Spinal cord (tissue), 10 donors: ENCODE measurements at places on chromosomes 1 and 21. TPM values are rescaled to one million over a fixed set of nuclear protein-coding genes. Genes with fewer than 3 reads are reported as not detected.

Gene FAM72A
- 9.7 TPM for polyA plus RNA-seq

DNA sequence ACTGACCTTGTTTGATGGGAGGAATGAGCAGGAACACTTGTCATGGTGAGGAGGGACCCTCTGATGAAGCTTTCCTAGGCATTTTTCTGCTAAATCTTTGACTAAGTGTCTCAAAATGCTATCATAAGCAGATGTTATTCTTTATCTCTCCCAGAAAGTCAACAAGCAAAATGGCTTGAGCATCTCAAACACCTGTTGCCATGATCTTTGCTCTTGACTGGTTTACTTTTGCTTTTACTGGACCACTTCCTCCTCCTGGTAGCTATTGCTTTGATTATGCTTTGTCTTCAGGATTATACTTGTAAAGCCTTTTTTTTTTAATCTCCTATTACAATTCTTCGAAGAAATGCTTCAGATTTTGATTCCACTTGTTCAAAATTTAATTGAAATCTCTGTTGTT, 157.4 kb downstream of the GPR52 start:
- no peak for DNase-seq

DNA sequence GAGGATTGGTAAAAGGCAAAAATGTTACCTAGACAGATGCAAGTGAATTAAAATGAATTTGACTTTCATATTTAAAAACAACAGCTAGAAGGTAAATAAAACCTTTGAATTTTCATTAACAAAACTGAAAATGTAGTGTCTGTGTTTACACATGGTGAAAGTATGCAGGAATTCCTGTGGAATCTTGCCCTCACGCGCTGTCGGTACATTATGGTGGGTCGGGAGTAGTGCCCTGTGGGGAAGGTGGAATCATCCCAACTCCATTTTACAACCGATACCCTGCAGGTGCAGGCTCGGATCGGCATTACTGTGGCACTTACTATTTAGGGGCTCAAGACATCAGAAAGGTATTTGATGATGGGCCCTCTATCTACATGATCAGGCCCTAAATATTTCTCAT, 197.2 kb upstream of the MAP1LC3C start:
- DNase-seq: no peak

GRCh38 chr1:155178441-155179111, 4.9 kb downstream of the TRIM46 start:
- no peak for DNase-seq

Gene ID3
- polyA plus RNA-seq: 199 TPM

DNA sequence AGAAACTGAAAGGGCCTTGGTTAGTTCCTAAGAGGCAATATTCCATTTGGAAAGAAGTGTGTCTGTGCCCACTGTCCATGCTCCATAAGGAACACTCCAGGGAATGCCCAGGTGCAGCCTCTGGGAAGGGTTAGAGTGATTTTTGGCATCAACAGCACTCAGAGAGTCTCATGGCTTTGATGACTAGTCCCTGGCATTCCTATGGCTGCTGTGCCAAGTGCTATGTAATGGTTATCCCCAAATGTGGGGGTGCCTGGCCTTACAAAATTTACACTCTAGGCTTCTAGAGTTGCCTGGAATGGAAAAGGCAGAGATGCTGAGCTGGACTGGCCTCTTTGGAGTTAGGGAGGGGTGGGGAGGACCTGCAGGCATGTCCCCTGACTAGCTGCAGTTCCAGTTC, 75.0 kb upstream of the BCAR3 start:
- DNase-seq: no peak

Gene DCDC2B
- polyA plus RNA-seq: 2.6 TPM

Gene SMPDL3B
- 1.4 TPM for polyA plus RNA-seq

- no peak for DNase-seq
Observed at GRCh38 chr1:236059011-236059410, 5.9 kb downstream of the NID1 start.

Gene RAP1GAP
- 96.3 TPM for polyA plus RNA-seq

DNA sequence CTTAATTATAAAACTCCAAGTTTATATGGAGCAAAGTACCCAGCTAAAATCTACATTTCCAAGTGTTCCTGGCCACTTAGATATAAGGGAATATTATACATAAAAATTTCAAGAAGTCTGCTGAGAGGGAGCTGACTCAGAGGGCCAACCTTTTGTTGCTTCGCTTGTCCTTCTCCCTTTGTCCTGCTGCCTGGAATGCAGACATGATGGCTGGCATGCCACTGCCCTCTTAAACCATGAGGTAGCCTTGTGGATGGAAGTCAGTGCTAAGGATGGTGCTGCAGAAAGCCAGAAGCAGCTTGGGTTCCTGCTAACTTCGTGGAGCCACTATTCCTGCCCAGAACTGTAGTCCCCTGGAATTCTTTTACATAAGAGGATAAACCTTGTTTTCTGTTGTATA, 38.9 kb upstream of the SRP9 start:
- DNase-seq: no peak

DNA sequence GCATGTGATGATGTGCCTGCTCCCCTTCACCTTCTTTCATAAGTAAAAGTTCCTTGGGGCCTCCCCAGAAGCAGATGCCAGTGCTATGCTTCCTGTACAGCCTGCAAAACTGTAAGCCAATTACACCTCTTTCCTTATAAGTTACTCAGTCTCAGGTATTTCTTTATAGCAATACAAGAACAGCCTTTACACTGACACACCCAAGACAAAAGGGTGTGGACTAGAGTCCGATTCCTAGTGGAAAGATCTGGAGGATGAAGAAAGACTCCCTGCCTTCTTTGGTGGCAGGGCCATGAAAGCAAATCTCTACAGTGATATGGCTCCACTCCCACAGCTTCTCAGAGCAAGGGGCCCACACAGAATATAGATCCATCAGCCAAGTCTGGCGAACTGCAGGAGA, 209.7 kb upstream of the ST6GALNAC5 start:
- no peak for DNase-seq

DNA sequence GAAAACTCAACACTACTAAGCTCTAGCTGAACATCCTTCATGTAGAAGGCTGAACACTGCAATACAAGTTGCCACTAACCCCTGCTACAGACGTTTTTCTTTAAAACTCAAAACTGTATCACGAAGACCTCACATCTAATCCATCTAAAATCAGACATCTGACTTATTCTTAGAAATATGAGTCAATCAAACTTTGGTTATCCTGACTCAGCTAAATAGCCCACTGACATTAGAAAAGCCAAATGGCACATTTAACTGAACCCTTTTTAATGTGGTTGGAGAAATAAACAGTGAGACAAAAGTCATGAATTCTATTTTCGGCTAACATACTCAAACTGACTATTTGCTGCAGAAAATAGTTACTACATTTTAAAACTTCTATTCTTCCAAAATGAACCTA, 35.6 kb downstream of the WLS start:
- DNase-seq: no peak

DNA sequence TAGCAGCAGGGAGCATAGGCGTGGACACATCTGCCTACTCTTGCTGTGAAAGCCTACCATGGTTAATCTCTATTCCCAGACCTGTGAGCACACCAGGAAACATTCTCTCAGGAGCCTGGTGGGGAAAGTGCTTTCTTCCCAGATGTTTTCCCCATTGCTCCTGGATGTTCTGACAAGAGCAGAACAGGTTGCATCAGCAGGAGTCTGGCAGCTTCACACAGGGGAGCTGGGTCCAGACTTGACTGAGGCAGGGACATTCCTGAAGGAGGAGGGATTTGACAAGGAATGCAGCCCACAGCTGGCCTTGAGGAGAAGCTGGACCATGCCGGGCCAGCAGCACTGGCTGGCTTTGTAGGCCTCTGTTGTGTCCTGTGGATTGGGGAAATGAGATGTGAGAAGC, 21.0 kb upstream of the ARTN start:
- no peak for DNase-seq

GRCh38 chr21:41809891-41810596, 43.2 kb upstream of the RIPK4 start:
- DNase-seq: no peak

Gene PAPPA2
- polyA plus RNA-seq: 3.9 TPM

Gene PIGR
- polyA plus RNA-seq: 0.03 TPM

Gene OR10K1
- polyA plus RNA-seq: not detected

DNA sequence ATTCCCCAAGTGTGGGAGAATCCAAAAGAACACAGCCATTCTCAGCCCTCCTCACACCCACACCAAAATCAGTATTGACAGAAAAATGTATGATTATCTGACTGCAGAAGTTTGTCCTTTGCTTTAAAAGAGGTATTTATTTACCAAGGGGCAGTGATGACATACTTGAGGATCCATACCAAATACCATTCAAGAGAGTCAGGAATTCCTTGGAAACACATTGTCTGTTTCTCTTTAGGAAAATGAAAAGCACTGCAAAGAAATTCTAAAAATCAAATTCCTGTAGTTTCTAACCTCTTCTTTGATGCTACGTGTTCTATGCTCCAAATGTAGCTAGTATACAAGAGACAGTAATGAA, 509.6 kb upstream of the CXADR start:
- no peak for DNase-seq

- no peak for DNase-seq
Observed at GRCh38 chr1:161723459-161724141, 2.3 kb downstream of the FCRLB start.

DNA sequence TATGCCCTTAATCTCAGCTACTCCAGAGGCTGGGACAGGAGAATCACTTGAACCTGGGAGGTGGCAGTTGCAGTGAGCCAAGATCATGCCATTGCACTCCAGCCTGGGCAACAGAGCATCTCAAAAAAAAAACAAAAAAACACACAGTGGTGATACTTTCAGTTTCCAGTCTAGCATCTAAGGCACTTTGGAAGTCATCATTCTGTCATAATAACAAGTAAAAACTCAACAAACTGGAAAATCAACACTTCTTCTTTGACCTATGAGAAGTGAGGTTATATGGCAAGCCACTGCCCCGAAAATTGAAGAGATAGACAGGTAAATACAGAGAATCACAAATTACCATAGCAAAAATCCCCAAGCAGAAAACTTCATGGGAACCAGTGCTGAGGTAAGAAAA, 51.9 kb downstream of the IL12RB2 start:
- no peak for DNase-seq

- no peak for DNase-seq
Observed at GRCh38 chr1:90356101-90356500, 361.0 kb downstream of the BARHL2 start.

DNA sequence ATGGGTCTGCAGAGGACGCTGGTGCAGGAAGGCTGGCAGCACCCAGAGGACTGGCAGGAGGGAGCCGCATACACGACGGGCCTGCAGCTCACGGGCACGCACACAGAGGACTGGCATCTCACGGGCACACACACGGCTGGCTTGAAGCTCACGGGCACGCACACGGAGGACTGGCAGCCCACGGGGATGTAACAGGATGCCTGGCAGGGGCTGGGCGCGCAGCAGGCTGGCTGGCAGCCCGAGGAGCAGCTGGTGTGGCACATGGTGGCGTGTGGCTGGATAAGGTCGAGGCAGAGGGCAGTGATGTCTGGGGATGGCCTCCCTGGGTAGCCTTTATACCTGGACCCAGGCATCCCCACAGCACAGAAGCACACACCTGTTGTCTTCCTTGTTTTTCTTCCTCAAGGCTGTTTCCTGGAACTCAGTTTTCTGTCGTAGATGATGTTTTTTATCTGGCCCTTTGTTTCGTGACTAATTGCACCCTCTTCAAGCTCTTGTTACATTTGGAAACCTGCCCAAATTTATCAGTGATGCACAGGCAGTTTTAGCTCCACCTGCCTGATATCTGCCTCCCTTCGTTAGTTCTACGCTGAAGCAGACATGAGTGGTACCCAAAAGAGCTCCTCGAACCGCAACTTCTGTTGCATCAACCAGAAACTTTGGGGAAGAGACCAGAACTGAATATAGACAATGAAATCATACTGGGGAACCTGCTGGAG, at the start of gene KRTAP12-1:
Gene KRTAP12-1 (minus strand): TSS at position 303 of the 719 bp plus-strand sequence. CDS start 40 bp downstream, at position 263.
- DNase-seq: no peak

DNA sequence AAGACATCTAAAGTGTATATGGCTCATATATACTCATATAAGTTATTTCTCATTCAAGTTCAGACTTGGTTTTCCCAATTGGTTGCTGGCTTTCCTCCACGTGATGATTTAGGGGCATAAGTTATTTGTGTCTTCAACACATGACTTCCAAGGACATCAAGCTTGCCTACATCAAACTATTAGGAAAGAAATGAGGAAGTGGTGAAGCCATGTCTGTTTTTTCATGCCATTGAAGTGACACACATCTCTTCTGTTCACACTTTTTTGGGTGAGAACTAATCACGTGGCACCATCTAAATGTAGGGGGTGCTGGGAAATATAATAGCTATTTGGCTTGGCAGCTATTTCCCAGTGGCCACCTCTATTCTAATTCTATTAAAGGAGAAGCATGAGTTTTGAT, 282.1 kb downstream of the OMA1 start:
- no peak for DNase-seq

DNA sequence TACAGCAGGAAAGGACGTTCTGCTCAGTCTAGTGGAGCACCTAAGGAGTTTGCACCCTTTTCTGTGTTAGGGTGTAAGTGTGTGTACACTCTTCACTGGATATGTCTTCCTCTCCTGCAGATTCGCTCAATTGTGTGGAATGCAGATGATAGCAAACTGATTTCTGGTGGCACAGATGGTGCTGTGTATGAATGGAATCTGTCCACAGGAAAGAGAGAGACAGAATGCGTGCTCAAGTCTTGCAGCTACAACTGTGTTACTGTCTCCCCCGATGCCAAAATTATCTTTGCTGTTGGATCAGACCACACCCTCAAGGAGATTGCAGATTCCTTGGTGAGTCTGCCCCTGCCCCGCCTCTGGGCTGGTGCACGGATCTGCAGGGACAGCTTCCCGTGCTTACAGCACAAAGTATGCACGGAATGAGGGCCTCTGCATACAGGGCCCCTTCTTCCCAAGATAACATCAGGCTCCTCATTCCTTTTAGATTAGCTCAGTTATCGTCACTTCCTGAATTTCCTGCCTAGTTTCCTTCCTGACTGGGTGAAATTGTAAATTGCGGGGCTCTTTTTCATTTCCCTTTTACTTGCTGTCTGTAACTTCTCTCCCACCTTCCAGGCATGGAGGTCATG, 34.6 kb downstream of the CFAP57 start:
- DNase-seq: no peak

DNA sequence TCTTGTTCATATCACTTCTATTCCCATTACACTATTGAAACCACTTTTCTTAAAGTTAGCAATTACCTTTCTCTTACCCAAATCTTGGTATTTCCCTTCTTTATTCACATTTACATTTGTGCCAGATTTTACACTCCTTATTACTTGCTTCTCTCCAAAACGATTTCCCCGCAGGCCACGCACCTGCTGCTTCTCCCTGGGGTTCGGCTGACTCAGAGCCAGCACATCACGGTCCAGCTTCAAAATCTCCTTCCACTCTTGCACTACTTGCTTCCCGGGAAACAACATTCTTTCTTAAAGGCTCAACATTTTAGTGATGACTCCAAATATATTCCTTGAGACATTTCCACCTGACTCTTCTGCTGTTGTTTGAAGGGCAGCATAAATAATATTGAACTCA, 20.7 kb downstream of the LHX9 start:
- no peak for DNase-seq

- DNase-seq: peak; percentile 76
Observed at GRCh38 chr1:27561124-27561899, 42.6 kb downstream of the AHDC1 start.

DNA sequence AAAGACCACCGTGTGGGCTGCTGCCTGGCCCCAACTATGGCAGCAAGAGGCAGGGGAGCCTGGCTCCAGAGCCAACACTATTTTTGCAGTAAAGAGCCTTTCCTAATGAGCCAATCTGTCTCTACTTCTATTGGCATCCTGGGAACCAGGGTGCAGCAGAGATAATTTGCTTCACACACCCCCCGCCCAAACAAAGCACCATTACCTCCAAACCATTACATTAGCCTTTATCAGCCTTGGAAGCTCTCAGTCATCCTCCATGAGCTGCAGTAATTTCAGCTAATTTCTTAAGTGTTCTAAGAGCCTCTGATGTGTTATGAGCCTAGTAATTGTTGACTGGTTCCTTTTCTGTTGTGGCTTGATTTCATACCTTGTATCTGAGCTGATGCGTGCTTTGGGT, 21.6 kb downstream of the ARMH1 start:
- DNase-seq: peak; percentile 93
